ENCODE measurements at places on chromosomes 2 and 18. TPM values are rescaled to one million over a fixed set of nuclear protein-coding genes. Genes with fewer than 3 reads are reported as not detected.
A peak's percentile ranks its signal among the peaks of the same experiment; 100 is the strongest.

RESP18 gene
- total RNA-seq = not detected

KCNG2 gene
- not detected for total RNA-seq

FLACC1 gene
- 0.78 TPM for total RNA-seq

NR4A2 gene
- 1.0 TPM for total RNA-seq

GRCh38 chr2:20594048-20594750, 56.7 kb downstream of the HS1BP3 start:
- H3K27ac ChIP-seq = peak overlapping the region; percentile 29
- H3K4me1 ChIP-seq = peaks cover 27% of the 10 kb centered on the region
- H3K4me3 ChIP-seq = no peak overlapping the region
- DNase-seq = no peak
- H3K27me3 ChIP-seq = no peaks in the 10 kb centered on the region
- no peaks in the 10 kb centered on the region for H3K36me3 ChIP-seq

- H3K27me3 ChIP-seq = no peaks in the 10 kb centered on the region
- H3K4me1 ChIP-seq = no peaks in the 10 kb centered on the region
- no peaks in the 10 kb centered on the region for H3K36me3 ChIP-seq
These were observed 9.1 kb downstream of the NGEF start for GRCh38 chr2:233003658-233004555.

GRCh38 chr2:199936554-199936953, 18.7 kb downstream of the TYW5 start:
- no peaks in the 10 kb centered on the region for H3K27me3 ChIP-seq
- H3K4me1 ChIP-seq = no peaks in the 10 kb centered on the region
- no peak for DNase-seq

GRCh38 chr2:64989982-64990614, 899 bp downstream of the SLC1A4 start:
- peak overlapping the region; percentile 90 for H3K27ac ChIP-seq
- DNase-seq = peak; percentile 22
- peaks cover 38% of the 10 kb centered on the region for H3K4me1 ChIP-seq
- H3K4me3 ChIP-seq = peak overlapping the region; percentile 82
- no peaks in the 10 kb centered on the region for H3K36me3 ChIP-seq
- H3K27me3 ChIP-seq = no peaks in the 10 kb centered on the region

All from body of pancreas (tissue), 4 donors.